ENCODE measurements at places on chromosomes 7 and 10. TPM values are rescaled to one million over a fixed set of nuclear protein-coding genes. Genes with fewer than 3 reads are reported as not detected.

DNA sequence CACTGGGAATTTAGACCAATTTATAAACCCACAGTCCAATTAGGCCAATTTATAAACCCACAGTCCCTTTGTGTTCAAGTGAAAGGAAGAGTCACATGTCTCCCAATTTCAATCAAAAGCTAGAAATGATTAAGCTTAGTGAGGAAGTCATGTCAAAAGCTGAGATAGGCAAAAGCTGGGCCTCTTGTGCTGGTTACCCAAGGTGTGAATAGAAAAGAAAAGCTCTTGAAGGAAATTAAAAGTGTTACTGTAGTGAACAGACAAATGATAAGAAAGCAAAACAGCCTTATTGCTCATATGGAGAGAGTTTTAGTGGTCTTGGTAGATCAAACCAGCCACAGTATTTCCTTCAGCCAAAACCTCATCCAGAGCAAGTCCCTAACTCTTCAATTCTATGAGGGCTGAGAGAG lies 245.0 kb downstream of the HDAC9 start:
- no peak overlapping the region for H3K4me3 ChIP-seq
- H3K27me3 ChIP-seq = no peaks in the 10 kb centered on the region
- no peak for DNase-seq

GRCh38 chr7:105924945-105925344 lies 38.1 kb upstream of the CDHR3 start:
- H3K27me3 ChIP-seq = no peaks in the 10 kb centered on the region
- H3K4me3 ChIP-seq = no peak overlapping the region
- DNase-seq = no peak
- H3K4me1 ChIP-seq = no peaks in the 10 kb centered on the region
- peaks cover 27% of the 10 kb centered on the region for H3K36me3 ChIP-seq

GRCh38 chr10:132320654-132321469 lies 11.1 kb upstream of the LRRC27 start:
- H3K4me1 ChIP-seq = no peaks in the 10 kb centered on the region
- H3K27me3 ChIP-seq = no peaks in the 10 kb centered on the region
- no peak overlapping the region for H3K4me3 ChIP-seq
- no peak overlapping the region for H3K27ac ChIP-seq

DNA sequence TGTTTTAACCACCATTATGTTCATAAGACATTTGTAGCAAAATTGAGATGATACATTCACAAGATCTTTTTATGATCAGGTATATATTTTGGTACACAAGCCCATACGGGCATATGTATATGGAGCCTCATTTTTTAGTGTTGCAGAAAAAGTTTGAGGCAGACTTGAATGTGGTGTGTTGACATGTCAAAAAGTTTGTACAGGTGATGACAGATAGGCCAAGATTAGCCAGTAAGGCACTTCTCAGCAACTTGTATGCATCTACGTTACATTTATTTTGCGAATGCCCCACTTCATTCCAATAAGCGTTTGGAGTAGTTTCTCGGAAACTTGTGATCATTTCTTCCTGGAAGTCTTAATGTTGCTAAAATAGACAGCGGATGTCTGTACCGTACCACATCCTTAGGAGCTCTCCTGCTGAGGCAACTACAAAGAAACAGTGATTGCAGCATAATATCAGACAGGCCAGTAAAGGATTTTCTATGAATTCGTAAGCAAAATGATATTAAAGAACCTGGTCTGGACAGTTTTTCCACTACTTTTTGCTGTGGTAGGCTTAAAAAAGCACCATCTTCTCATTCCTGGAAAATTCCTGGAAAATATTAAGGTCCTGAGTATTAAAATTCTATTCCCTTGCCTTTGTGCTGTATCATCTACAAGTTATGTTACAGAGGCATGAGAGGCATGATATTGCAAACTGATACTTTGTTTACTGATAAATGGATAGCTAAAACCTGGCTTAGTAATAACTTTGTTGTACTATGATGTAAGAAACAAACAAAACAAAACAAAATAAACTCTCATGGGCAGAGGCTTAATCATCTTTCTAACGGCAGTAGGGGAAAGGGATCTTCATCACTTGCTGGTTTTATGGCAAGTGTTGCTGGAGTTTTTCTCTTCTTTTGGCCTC lies 153.6 kb downstream of the HDAC9 start:
- no peaks in the 10 kb centered on the region for H3K4me1 ChIP-seq
- no peak for DNase-seq
- H3K4me3 ChIP-seq = no peak overlapping the region
- H3K36me3 ChIP-seq = peaks cover 7% of the 10 kb centered on the region

DNA sequence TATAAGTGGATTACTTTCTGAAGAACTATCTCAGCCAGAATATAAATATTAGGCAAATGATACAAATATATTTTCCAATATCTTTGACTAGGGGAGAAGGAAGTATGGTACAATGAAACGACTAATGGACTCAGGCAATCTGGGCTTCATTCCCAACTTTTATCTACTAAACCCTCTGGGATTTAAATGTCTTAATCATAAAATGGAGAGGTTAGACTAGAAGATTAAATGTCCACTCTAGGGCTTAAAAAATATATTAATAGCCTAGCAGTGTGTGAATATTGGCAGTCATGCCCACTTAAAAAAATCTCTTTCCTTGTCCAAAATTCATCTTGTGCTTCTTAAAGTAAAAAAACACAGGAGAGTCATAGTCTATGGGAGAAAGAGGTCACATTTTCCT lies 98.3 kb downstream of the CTTNBP2 start:
- H3K4me3 ChIP-seq = no peak overlapping the region
- DNase-seq = no peak
- H3K27ac ChIP-seq = no peak overlapping the region
- H3K27me3 ChIP-seq = no peaks in the 10 kb centered on the region

Gene PRLHR
- total RNA-seq = not detected

DNA sequence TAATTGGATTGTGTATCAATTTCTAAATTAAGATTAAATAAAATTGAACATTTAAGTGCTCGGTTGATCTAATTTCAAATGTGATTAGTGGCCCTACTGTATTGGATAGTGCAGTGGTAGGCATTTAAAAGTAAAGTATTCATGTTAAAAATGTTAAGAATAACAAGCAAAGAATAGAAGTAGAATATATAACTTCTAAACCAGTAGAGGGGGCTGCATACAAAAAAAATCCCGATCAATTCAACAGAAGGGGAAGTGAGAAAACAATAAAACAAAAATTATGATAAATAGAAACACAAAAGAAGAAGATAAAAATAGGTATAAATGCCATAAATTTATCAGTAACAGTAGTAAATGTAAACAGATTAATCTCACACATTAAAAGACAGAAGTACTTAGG lies 24.9 kb upstream of the WDFY4 start:
- no peaks in the 10 kb centered on the region for H3K4me1 ChIP-seq
- no peak overlapping the region for H3K27ac ChIP-seq
- H3K4me3 ChIP-seq = no peak overlapping the region

DNA sequence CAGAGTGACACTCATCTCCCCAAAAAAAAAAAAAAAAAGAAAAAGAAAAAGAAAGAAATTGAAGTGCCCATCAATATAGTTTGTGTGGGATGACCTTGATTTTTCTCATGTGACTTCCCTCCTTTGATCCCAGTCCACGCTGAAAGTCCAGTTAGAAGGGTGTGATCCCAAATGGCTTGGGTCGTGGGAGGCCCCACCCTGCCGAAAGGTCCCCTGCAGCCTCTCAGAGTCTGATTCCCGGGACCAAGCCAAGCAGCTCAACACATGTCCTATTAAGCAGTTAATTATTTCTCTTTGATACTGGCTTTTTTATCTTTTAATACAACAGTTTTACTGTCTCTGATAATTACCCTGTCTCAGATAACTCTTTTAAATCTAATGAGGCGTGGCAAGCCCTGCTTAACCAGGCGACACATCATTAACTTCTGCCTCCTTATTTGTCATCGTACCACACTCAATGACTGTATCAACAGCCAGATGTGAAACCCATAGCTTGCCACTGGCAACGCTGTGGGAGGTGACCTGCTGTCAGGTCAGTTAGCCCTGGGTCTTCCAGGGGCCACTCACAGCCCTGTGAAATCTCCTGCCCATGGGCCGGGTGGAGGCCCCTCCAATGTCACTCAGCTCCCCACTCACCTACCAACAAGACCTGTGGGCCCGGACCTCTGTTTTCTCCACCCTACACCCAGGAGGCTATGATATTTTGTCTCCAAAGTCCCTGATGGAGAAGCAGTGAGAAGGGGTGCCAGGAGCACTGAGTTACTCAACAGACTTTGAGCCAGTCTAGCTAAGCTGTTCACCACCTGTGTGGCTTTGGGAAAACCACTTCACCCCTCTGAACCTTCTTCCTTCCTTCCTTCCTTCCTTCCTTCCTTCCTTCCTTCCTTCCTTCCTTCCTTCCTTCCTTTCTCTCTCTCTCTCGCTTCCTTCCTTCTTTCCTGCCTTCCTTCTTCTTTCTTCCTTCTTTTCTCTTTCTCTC lies 110.0 kb upstream of the SFMBT2 start:
- DNase-seq = no peak
- H3K4me1 ChIP-seq = no peaks in the 10 kb centered on the region
- no peak overlapping the region for H3K27ac ChIP-seq
- no peaks in the 10 kb centered on the region for H3K36me3 ChIP-seq

Gene TMEM106B
- 32.6 TPM for total RNA-seq

DNA sequence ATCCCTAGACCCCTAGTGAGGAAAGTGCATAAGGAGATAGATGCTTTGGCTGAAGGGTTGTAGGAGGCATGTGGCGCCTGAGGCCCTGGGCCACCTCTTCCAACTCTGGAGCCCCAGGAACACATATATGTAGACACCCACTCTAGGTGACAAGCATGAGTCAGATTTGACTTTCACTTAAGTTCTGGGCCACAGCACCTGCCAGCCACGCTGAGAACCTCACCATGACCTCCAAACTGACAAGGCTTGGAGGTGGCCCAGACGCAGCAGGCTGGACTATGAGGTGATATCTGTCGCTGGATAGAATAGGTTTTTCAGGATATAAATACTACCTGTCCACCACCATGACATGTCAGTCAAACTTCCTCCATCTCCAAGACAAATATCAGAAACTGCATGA lies 894.0 kb upstream of the ZNF722 start:
- no peaks in the 10 kb centered on the region for H3K27me3 ChIP-seq
- no peak overlapping the region for H3K4me3 ChIP-seq
- peaks cover 41% of the 10 kb centered on the region for H3K36me3 ChIP-seq
- no peak overlapping the region for H3K27ac ChIP-seq
- DNase-seq = no peak

DNA sequence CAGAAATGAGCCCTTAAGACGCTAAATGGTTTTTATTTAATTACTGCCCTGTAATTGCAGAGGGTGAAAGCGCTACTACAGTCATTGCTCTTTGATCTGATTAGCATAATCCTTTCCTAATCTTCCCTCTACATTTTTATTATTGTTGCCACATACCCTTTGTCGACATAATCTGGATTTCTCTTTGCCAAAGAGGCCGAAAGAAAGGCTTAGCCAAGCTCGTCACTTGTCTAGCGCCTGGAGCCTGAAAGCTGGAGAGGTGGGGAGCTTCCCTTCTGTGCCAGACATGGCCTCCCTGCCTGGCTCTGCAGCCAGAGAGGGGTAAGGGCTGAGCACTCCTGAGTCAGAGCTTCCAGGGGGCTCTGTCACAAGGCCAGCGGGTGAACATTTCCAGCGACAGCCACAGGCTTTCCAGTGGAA lies 145.9 kb downstream of the PRKAG2 start:
- DNase-seq = no peak
- H3K4me3 ChIP-seq = no peak overlapping the region
- H3K36me3 ChIP-seq = no peaks in the 10 kb centered on the region
- no peaks in the 10 kb centered on the region for H3K27me3 ChIP-seq
- peaks cover 5% of the 10 kb centered on the region for H3K4me1 ChIP-seq
- H3K27ac ChIP-seq = no peak overlapping the region

Gene SLC26A4
- not detected for total RNA-seq

- H3K4me1 ChIP-seq = no peaks in the 10 kb centered on the region
- H3K4me3 ChIP-seq = no peak overlapping the region
- no peaks in the 10 kb centered on the region for H3K27me3 ChIP-seq
- H3K36me3 ChIP-seq = peaks cover 33% of the 10 kb centered on the region
Observed at GRCh38 chr7:2941216-2941859, 97.2 kb upstream of the GNA12 start.

Gene PTPRE
- total RNA-seq = 0.70 TPM

GRCh38 chr7:75971961-75972763 lies 22.2 kb downstream of the TMEM120A start:
- peaks cover 11% of the 10 kb centered on the region for H3K36me3 ChIP-seq
- no peak for DNase-seq
- no peaks in the 10 kb centered on the region for H3K27me3 ChIP-seq
- no peak overlapping the region for H3K27ac ChIP-seq

Gene PLEKHS1
- not detected for total RNA-seq

DNA sequence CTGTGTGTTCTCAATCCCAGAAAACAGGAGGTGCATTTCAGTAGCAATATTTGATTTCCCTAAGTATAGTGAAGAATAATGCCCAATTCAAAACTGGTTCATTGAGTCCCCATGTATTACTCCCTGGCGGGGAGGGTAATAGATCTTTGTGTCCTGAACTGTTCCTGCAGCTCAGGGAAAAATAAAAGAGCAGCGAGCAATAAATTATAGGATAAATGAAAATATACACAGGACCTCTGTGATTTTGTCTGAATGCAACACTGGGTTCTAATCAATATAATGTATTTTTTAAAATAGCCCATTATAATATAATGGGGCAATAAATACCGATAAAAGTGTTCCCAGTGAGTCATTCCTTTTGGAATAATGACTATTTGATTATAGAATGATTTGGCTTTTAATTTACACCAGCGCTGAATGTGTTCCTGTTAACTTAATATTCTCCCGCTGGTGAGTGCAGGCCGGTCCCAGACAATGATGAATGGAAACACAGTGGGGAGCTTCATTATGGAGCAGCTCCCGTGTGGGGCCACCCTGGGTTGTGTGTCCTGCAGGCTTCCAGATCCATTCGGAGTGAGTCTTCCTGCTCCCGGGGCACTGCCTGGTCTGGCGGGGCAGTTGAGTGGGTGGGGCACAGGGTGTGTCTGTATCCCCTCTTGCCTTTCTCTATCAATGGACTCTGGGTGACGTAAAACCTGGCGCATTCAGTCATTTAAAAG lies 263.1 kb downstream of the ACTR3B start:
- DNase-seq = no peak
- no peak overlapping the region for H3K27ac ChIP-seq
- H3K36me3 ChIP-seq = no peaks in the 10 kb centered on the region
- H3K27me3 ChIP-seq = no peaks in the 10 kb centered on the region

Gene STAG3
- 3.1 TPM for total RNA-seq

- no peak overlapping the region for H3K4me3 ChIP-seq
- H3K27me3 ChIP-seq = no peaks in the 10 kb centered on the region
- H3K36me3 ChIP-seq = no peaks in the 10 kb centered on the region
- no peak overlapping the region for H3K27ac ChIP-seq
Observed at GRCh38 chr10:70518695-70519094, 40.1 kb downstream of the PALD1 start.
